Stimulated activated CD4-positive, alpha-beta T cell treated with anti-CD3 and anti-CD28 coated beads, Interleukin-15, amount 100 ng/mL, for 24 hours (primary cell): ENCODE measurements at places on chromosomes 7 and 10.

DNA sequence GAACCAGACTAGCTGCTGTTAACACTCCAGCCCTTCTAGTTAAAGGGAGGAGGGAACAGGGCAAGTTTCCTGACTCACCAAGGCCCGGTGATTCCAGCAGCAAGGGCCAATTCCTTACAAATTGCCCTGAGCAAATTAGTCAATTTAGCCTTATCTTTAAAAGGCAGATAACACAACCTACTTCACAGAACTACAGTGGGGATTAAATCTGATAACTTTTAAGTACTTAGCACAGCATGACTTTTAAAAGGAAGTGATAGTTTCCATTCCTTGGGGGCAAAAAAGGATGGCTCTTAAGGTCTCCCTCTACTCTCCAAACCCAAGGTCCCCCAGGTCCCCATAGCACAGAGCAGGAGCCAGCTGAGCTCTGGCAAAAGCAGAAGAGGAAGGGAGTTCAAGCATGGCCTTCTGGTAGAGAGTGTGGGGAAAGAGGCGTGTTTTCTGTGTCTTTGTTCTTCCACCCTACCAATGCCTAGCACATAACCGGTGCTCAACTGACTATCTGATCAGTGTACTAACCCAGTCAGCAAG is 4.0 kb downstream of the CDCA7L start:
- no peak for DNase-seq

DNA sequence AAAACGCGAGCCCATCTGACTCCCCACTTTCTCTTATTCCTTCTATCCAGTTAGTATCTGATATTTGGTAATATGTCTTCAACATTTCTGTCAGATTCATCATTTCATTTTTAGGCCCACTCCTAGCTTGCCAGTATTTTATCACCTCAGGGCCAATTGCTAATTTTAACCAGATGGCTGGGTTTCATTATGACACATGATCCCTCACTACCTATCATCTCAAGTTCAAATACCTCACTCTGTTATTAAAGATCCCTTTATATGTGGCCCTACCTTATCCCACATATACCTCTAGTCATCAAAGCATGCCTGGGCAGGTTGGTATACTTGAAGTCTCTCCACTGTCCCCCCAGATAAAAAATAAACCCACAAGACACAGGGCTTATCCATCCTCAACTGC is 104.9 kb downstream of the RNLS start:
- no peak for DNase-seq

GRCh38 chr10:69864321-69864720 is 62.6 kb downstream of the COL13A1 start:
- DNase-seq, result no peak

DNA sequence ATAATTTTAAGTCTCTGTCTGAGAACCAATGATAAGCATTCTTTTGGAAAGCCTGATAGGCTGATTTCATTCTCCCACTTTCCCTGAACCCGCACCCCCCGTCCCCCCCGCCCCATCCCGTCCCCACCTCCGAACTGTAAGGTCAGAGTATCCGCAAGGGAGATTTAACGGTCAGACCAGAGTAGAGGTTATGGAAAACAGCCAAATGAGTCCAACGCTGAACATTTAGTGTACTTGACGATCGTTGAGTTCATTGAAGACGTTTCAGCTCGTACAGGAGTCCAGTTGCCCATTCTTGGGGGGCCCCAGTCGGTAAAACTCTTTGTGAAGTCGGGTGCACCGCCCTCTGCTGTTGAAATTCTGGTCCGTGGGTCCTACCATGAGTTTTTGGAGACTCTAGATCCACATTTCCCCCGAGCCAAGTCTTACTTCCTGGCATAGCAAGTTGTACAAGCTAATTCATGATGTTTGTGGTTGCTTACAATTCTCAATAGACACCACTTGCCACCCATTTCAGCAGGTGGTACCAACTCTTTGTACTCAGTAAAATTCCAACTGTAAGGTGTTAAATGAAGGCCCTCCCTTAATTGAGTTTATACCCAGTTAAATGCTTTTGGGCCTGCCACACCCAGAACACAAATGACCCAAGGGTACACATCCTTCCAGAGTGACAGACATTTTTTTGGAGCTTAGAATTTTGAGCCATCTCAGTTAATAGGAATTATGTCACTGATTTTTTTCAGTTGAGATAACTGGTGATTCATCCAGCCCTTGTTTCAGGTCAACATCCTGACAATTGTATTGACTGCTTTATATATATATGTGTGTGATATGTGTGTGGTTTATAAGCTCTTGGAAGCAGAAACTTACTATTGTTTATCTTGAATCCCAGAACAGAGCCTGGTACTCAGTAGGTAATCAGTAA is 1.2 kb downstream of the MARCHF5 start:
- DNase-seq, result peak; percentile 64

GRCh38 chr10:3495281-3495680 is 289.7 kb downstream of the KLF6 start:
- no peak for DNase-seq

- DNase-seq, result peak; percentile 2
Measured at GRCh38 chr10:21171197-21171935, 274.3 kb upstream of the NEBL start.

DNA sequence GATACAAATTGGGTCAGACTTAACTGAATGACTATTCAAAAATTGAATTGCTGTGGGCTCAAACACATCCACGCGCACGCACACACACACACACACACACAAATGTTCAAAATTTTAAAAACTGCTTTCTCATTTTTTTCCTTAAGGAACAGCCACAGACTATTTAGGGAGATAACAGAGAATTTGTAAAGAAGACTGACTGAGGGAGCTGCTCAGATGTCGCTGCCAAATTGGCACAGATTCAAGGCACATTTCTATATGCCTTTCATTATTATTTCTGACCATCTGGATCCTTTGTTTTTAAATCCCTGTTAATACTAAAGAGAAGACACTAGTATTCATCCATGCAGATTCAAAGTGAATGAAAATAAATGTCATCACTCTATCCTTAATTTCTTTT is 154.8 kb downstream of the DGKB start:
- DNase-seq, result no peak

DNA sequence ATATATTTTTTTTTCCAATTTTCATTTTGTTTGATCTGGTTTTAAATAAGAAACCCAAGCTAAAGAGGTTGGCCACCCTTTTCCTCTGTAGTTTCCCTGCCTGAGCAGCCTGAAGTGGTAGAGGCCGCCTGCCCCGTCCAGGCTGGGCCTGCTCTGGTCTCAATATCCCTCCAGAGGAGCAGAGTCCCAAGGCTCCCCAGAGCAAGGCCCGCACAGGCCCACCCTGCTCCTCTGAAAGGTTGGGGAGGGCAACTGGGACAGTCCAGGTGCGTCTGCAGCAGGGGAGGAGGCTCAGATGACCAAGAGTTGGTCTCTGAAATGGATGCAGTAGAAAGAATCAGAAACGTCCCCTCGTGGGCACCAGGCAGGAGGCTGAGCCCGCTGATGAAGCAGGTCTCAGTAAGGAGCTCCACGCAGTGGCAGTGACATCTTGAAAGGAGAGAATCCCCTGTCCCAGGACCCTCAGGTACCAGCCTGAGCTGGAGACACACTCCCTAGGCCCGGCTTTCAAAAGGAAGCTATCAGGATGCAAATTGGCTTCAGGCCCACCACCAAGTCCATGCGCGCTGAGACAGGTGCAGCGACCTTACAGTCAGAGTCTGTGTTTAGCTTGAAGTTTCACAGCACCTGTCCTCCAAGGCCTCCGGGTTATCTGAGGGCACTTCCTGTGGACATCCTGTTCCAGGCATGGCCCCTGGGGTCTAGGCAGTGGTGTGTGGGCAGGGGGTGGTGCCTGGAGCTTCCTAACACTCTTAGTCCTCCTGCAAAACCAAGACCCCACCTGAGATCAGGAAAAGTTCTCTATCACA is 37.7 kb downstream of the EN2 start:
- DNase-seq, result no peak

GRCh38 chr10:97074256-97075145 is 111.3 kb downstream of the SLIT1 start:
- DNase-seq, result no peak
